ENCODE measurements at places on chromosomes 2 and 18.

DNA sequence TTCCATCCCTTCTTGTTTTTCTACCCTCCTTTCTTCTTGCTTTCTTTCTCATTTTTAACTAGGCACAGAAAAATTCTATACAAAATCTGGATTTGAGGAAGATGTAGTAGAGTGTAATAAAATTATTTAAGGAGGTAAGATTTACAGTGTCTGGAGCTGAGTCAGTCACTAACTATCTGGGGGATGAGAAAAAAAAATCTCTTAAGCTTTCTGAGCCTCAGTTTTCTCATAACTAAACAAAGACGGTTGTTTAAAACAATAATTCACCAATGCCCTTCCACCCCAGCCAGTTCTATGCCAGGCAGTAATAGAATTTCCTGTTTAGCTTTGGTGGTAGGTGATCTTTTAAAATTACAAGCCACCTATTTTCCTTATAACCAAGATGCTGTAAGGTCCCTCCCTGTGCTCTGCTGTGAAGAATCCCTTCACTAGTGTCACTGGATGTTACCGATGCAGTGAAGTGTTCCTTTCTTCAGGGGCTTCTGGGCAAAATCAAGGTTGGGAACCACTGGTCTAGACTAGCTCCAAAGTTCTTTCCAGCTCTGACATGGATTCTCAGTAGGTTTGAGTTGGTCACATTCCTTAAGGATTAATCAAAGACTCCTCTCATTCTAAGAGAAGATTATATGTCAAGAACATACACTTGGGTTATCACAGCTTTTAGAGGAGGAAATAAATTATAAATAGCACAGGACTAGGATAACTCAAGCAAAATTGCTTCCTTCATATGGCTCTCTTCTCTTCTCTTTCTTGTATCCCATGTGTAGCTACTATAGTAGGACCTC lies 289.0 kb downstream of the CDH2 start:
- no peak for DNase-seq

- no peak for DNase-seq
These were observed 128.8 kb upstream of the TACR1 start for GRCh38 chr2:75328156-75328555.

GRCh38 chr18:77157312-77157711 lies 24.7 kb upstream of the MBP start:
- DNase-seq = no peak

- DNase-seq = peak; percentile 39
These were observed 250.9 kb downstream of the IRS1 start for GRCh38 chr2:226548732-226549131.

DNA sequence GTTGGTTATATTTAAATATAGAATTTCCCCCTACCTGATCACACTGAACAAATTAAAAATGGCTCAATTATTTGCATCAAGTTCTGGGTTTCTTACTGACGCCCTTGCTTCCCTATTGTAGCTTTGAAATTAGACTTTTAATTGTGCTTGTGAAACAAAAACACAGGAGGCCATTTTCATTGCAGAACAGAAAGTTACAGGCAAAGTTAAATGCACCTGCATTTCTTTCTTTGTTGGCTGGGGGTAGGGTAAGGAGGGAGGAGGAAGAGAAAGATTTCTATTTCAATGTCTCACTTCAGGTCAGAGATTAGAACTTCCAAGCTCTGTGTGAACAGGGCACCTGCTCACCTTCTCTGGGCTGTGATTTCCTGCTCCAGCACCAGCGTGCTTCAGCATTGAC lies 199.6 kb downstream of the BCL11A start:
- DNase-seq = no peak

DNA sequence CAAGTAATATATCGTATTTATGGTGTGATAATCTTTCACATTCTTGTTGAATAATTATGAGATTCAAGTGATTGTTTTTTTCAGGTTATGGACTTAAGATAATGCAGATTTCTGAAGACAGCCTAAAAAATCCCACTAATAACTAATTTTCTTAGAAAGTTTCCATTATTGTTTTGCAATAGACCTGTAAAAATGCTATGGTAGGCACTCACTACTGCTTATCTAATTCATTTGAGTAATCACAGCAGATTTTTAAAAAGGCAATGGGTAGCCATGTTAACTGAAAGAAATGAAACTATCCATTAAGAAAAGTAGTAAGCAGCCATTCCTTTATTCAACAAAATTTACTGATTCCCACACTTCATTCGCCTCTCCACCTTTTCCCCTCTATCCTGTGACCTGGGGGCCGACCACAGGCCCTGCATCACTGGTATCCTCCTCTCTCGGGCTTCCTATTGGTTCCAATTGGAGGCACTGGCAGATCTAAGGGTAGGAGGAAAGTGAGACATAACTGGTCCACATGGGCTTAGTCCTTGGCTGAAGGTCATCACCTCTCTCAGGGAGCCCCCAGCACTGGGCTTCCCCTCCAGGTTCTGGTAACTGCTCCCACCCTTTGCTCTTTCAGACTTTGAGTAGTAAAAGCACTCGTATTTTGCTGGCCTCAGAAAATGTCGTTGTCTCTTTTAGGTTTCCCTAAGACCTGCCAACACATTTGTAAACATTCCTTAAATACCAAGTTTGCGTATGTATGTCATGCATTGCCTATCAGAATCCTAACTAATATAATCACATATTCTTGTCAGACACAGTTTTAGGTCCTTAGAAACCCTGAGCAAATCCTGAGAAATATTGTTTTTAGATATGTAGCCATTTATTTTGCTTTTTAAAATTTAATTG lies 18.5 kb downstream of the RBMS1 start:
- no peak for DNase-seq

DNA sequence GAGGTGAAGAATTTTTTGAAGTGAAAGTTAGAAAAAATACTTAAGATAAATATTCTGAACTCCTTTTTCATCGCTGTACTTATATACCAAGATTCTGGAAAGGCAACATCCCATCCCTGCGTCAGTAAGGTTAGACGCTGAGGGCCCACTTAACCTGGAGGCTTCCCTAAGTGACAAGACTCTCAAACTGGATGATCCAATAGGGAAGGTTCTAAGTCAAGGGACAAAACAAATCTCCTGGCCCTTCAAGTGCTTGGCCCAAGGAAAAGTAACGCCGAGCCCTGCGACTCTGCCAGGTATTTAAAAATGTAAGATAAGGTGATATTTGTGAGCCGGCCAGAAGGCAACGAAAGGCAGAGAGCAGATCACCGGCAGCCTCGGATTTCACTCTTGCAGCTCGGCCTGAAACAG lies 1.3 kb downstream of the STK39 start:
- DNase-seq = no peak

GRCh38 chr2:128607911-128608506 lies 289.3 kb upstream of the HS6ST1 start:
- no peak for DNase-seq

DNA sequence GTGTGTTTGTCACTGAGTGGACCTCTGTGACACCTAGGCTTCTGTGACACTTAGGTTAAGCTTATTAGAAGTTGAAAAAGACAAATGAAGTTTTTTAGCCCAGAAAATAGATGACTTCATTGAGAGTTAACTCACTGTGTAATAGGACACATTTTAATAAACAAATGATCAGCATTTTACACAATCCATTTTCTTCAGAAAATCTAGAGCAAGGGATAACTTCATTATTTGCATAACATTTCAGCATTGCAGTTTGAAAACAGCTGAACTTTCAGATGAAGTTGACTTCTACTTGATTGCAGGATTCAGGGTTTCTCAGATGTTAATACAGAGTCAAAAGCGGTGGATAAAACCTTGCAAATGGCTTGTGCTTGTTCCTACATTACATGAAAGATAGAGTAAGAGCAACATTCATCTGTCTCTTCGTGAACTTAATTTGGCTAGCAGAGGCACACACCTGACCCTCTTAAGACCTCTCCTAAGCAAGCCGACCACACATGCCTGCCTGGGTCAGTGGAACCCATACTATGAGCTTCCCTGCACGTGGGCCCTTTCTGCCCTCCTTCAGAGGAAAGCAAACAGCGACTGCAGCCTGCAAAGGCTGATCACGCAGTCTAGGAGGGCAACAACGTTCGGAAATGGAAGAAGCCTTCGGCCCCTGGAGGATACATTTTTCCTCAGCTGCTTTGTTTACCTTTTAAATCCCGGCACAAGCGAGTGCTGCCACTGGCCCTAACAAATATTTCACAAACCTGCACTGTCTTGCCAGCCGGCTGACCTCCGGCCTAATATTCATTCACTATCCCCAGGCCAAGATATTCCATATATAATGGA lies 16.6 kb downstream of the ITGB1BP1 start:
- DNase-seq = no peak

DNA sequence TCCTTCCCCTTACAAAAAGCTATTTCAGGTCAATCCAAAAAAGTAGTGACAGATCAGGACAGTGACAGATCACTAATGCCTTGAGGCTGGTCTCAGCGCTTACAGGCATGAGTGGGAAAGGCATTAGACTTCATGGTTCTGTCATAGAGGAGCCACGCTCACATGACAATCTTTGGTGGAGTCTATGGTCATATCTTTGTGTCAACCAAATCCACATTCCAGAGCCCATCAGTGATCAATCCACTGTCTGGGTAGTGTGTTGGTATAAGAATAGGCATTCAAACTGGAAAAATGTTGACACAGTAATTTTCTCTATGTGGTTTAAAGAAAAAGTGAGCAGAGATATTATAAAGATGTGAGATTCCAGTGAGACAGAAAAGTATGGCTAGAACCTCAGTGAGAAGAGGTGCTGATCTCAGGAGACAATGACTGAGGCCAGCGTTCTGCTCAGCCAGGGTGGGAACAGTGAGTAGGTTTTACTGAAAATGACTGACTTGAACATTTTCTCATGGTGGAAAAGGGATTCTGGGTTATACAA lies 215.0 kb downstream of the IRS1 start:
- no peak for DNase-seq

GRCh38 chr2:152396763-152397162 lies 61.8 kb downstream of the FMNL2 start:
- DNase-seq = no peak

- no peak for DNase-seq
These were observed 173.1 kb downstream of the PTH2R start for GRCh38 chr2:208579678-208580077.

GRCh38 chr2:21793461-21793860 lies 669.7 kb downstream of the TDRD15 start:
- DNase-seq = no peak

DNA sequence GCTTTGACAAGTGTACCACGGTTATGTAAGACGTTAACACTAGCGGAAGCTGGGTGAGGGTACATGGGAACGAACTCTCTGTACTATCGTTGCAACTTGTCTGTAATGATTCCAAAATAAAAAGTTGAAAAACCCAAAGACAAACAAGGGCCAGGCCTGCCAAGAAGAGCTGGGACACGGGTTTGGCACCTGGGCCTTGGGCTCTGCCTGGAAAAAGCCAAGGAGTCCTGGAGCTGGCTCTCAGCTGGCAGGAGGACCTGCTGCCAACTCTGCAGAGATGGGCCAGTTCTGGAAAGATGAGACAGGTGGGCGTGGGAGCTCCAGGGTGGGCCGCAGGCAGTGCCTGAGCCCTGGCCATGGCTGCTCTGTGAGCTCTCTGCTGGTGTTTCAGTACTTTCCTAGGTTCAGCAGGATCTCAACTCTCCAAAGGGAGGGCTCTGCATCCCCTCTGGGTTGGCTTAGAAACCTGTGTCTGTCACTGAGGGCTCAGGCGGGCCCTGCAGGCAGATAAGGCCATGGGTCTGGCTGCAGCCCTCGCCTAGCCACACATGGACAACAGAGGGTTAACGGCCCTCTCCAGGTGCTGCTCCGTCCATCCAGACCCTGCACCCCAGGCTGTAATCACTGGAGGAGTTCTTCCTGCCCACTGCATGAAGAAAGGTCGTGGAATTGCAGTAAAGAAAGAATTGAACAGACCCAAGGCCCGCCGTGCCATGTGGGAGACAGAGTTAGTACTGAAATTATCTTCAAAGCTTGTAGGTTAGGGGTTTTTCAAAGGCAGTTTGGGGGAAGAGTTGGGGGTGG lies 89.9 kb downstream of the RHOB start:
- no peak for DNase-seq

DNA sequence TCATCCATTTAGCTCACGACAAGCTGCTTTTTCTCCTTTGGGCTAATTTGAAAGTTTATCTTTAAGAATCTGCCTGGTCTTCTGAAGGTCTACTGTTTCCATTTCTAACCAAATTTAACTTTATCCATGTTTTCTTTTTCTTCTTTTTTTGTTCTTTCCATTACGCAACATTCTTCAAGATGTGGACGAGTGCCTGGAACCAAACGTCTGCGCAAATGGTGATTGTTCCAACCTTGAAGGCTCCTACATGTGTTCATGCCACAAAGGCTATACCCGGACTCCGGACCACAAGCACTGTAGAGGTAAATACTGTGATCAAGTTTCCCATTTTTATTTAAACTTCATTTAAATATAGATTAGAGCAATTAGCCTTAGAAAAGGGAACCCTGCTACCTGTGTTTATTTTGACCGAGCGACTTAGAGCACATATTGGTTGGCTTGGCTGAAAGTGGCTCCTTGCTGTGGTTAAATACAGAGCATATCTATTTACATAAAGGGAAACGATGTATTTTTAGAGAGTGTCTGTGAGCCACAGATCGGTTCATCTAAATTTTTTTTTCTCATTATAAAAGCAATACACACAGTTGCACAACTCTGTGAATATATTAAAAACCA lies 183.4 kb upstream of the RASGRP3 start:
- no peak for DNase-seq

All from fibroblast of skin of left biceps (primary cell).